ENCODE measurements at places on chromosomes 16 and 17.

DNA sequence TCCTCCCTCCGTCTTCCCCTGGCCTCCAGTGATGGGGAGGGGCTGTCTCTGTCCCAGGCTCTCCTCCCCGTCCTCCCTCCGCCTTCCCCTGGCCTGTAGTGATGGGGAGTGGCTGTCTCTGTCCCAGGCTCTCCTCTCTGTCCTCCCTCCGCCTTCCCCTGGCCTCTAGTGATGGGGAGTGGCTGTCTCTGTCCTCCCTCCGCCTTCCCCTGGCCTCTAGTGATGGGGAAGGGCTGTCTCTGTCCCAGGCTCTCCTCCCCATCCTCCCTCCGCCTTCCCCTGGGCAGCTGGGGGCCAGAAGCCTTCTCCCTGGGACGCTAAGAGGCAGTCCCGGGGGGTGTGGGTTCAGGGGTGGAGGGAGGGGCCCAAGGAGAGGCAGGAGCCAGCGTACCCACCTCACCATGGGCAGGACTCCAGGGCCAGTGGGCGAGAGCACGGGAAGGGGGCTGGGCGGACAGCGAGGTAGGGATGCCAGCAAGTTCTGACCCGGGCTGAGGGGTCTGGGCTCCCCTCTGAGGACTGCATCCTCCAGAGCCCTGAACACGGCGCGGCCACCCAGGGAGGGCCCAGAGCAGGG lies 14.8 kb downstream of the UTS2R start:
- no peak for DNase-seq

GRCh38 chr17:44115585-44116415 lies 7.6 kb downstream of the HDAC5 start:
- DNase-seq: no peak

DNA sequence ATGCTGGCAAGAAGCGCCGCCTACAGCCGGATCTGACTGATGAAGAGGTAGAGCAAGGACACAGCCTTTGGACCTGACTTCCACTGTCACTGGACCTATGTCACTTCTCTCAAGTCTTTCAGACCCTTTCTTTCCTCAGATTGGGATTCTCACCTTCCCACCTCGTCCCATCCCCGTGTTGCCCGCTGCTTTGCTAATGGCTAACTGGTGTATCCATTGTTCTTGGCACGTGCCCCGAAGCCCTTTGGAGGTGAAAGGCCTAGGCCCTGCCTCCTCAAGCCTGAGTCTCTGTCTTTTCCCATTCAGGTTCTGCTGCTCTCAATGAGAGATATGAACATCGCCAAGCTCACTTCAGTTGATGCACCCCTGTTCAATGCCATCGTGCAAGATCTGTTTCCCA lies 53.3 kb upstream of the KDM6B start:
- no peak for DNase-seq

DNA sequence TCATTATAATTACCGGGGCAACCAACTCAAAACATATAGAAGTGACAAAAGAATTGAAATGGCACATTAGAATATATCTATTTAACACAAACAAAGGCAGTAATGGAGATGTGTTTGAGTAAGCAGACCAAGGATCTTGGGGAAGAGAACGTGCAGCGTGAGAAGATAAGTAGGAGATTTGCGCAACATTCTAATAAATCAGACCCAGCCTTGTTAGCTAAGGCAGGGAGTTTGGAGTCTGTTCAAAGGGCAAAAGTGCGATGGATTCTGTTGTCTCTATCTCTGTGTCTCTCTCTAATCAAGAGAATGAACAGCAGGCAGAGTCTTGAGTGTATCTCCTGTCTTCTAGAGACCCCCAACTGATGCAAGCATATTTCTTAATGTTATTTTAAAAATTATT lies 55.0 kb upstream of the FA2H start:
- DNase-seq: no peak

GRCh38 chr17:42773290-42774035 lies at the start of gene VPS25:
Gene VPS25, plus strand, starts transcription at chr17:42773449. Its CDS starts 27 bp downstream, at chr17:42773476.
- DNase-seq: peak; percentile 90

DNA sequence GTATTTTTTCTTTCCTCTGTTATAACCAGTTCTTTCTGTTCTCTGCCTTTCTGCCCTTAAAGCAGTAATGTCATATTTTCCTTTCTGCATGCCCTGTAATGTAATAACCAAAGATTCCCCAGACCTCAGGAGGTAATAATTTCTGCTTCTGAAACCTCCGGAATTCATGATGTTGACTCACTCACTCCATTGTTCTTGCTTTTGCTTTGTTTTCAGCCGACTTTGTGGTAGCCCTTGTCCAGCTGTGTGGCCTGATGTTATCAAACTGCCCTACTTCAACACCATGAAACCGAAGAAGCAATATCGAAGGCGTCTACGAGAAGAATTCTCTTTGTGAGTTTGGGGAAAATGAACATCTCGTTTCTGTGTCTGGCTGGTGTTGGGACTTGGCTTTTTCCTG lies 55.9 kb downstream of the CDK12 start:
- DNase-seq: no peak

DNA sequence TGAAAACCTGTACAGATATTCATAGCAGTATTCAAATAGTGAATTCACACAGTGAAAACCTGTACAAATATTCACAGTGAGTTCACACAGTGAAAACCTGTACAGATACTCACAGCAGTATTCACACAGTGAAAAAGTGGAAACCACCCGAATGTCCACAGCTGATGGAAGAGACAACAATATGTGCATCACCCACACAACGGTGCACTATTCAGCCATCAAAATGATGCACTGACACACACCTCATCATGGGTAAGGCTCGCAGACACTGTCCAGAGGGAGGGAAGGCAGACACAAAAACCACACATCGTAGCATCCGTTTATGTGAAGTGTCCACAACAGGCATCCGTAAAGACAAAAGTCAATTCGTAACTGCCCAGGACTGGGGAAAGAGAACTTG lies 100.9 kb downstream of the VPS53 start:
- no peak for DNase-seq

- no peak for DNase-seq
Observed at GRCh38 chr16:11524098-11524760, 62.5 kb downstream of the LITAF start.

DNA sequence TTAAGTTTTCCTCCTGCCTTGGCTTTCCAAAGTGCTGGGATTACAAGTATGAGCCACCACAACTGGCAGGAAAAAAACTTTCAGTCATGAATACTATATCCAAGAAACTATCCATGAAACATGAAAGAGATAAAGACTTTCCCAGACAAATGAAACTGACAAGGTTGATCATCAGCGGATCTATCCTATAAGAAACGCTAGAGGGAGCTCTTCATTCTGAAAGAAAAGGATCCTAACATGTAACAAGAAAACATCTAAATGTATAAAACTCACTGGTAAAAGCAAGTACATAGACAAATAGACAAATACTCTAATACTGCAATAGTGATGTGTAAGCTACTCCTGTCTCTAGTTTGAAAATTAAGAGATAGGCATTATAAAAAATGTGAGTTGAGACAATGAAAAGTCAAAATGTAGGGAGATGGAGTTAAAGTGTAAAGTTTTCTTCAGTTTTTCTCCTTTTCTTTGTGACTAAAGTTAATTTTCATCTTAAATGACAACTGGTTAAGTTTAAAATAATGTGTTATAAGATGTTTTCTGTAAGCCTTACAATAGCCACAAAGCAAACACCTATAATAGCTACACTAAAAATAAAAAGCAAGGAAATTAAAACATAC lies 79.6 kb upstream of the TEKT1 start:
- peak; percentile 47 for DNase-seq

GRCh38 chr16:85396879-85397871 lies 215.9 kb upstream of the GSE1 start:
- no peak for DNase-seq

- no peak for DNase-seq
Observed at GRCh38 chr16:57704011-57704904, 9.7 kb downstream of the DRC7 start.

- no peak for DNase-seq
Observed at GRCh38 chr17:74749279-74750038, 1.0 kb downstream of the NHERF1 start.

DNA sequence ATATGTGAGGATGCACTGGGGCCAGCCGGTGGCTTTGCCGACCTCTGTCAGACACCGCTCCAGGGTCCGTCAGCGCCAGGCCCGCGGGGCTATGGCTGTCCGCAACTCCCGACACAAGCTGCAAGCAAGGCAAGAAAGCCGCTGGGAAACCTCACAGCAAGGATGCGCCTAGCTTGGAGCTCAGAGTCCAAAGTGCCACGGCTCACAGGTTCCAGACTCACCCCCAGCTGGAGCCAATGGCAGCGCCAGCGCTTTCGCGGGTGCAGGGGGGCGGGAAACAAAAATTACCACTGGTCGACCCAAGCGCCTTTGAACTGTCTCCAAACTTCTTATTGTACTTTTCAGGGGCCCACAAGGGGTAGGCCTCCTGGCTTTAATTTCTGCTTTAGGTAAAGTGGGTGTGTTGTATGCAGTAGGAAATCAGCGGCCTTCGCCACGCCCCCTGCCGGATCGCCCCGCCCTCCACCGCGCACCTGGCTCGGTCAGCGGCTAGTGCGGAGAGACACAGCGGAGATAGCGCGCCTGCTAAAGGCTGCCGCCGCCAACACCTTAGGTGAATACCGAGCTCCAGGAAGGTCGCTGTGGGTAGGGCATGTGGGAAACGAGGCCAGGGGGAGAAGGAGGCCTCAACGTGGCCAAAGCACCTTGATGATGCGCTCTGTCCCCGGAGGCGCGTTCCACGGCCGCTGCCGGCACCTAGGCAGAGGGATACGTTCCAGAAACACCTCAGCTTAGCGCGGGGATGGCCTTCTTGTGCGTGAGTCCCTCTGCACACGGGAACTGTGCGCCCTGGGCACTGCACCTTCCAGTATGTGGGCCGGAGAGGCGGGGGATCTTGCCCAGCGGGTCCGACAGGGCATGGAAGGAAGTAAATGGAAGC lies 61.0 kb upstream of the RBL2 start:
- DNase-seq: no peak

DNA sequence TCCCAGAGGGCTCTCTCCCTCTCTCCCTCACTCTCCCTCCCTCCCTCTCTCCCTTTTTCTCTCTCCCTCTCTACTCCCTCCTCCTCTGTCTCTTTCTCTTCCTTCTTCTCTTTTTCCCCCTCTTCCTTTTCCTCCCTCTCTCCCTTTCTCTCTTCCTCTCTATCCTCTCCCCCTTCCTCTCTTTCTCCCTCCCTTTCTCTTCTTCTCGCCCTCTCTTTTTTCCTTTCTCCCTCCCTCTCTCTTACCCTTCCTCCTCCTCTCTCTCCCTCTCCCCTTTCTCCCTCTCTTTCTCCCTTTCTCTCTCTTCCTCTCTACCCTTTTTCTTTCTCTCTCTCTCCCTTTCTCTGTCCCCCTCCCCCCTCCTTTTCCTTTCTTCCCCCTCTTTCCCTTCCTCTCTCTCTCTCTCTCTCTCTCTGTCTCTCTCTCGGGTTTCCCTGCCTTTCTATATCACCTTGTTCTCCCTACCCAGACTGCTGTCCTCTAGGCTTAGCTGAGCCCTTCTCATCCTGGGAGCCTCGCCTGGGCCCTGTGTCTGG lies 25.8 kb upstream of the TMEM220 start:
- no peak for DNase-seq

DNA sequence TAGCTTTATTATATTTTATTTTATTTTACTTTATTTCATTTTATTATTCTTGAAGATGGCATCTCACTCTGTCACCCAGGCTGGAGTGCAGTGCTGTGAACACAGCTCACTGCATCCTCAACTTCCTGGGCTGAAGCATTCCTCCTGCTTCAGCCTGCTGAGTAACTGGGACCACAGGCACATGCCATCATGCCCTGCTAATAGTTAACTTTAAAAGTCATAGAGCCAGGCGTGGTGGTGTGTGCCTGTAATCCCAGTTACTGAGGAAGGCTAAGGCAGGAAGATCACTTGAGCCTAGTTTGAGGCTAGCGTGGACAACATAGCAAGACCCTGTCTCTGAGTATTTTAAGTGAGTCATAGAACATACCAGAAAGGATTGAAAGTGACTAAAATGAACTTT lies 38.7 kb downstream of the ESRP2 start:
- DNase-seq: no peak

- DNase-seq: no peak
Observed at GRCh38 chr16:89194340-89195311, 5.7 kb downstream of the SLC22A31 start.

- DNase-seq: no peak
Observed at GRCh38 chr17:42097691-42098631, at the start of gene ZNF385C. Gene ZNF385C, minus strand, starts transcription at chr17:42098473. Its CDS starts 35,417 bp downstream, at chr17:42063056.

- DNase-seq: no peak
Observed at GRCh38 chr17:36611345-36612072, 10.1 kb downstream of the MRM1 start.

GRCh38 chr17:73423806-73424205 lies 112.0 kb upstream of the CDC42EP4 start:
- DNase-seq: no peak

DNA sequence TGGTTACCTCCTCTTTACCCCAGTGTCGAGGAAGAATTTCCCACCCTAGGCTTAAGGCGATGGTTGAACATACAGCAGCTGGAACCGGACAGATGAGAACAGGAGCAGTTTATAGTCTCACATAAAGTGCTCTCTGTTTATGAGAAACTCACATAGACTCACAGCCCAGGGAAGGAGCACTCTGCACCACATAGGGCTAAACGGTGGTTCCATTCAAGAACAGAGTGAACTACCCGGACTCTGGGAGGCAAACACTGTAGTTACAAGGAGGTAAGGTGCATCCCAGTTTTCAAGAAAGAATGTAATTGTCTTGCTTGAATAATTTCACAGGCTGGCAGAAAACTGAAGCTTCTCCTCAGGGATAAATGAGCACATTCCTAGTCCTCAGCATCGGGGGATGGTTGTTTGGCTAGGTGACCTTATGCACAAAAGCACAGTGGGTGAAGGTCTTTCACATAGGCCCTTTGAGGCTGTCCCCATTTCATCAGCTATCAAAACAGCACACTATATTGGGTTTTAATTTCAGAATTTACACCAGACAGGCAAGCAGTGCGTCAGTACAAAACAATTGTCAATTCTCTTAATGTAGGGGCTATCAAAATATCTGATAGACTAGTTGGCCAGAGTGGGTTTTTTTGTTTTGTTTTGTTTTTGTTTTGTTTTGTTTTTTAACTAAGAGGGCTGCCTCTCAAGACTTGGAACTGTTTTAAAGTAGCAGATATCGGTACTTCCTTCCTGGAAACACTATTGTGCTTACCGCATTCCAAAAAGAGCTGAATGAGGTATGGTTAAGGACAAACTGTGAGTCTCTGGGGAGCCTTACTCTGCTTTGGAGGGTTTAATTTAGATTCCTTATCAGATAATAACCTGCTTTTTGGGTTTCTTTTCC lies 918.1 kb upstream of the CDH8 start:
- DNase-seq: no peak

GRCh38 chr16:4426021-4426684 lies 485 bp downstream of the DNAJA3 start:
- no peak for DNase-seq

DNA sequence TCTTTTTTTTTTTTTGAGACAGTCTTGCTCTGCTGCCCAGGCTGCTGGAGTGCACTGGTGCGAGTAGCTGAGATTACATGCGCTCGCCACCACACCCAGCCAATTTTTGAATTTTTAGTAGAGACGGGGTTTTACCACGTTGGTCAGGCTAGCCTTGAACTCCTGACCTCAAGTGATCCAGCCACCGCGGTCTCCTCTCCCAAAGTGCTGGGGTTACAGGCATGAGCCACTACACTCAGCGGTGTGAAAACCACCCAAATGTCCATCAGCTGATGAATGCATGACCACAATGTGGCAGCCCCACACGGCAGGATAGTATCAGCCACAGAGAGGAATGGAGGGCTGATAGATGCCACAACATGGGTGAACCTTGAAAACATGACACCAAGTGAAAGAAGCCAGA lies 2.1 kb downstream of the P2RX5 start:
- no peak for DNase-seq

- no peak for DNase-seq
Observed at GRCh38 chr16:86892509-86892908, 314.2 kb downstream of the FOXL1 start.

Measured in midbrain (tissue), 1 donor.